Left kidney (tissue), 8 donors: ENCODE measurements at places on chromosomes 3 and 15. TPM values are rescaled to one million over a fixed set of nuclear protein-coding genes. Genes with fewer than 3 reads are reported as not detected.

GRCh38 chr3:133734305-133734704 lies 11.9 kb upstream of the TF start:
- no peak for DNase-seq

- no peak for DNase-seq
These were observed 22.1 kb downstream of the KLHL25 start for GRCh38 chr15:85772668-85773067.

TRIM42 gene
- not detected for polyA plus RNA-seq

- no peak for DNase-seq
These were observed 266.2 kb upstream of the IGF1R start for GRCh38 chr15:98382139-98382538.

CPA3 gene
- polyA plus RNA-seq = 0.48 TPM

- DNase-seq = peak; percentile 82
These were observed 109.8 kb downstream of the PPP2R3A start for GRCh38 chr3:136075218-136075808.

FANCD2 gene
- 29.4 TPM for polyA plus RNA-seq

XXYLT1 gene
- 26.2 TPM for polyA plus RNA-seq

- DNase-seq = no peak
These were observed 3.8 kb downstream of the PLD1 start for GRCh38 chr3:171806200-171807128.

DNA sequence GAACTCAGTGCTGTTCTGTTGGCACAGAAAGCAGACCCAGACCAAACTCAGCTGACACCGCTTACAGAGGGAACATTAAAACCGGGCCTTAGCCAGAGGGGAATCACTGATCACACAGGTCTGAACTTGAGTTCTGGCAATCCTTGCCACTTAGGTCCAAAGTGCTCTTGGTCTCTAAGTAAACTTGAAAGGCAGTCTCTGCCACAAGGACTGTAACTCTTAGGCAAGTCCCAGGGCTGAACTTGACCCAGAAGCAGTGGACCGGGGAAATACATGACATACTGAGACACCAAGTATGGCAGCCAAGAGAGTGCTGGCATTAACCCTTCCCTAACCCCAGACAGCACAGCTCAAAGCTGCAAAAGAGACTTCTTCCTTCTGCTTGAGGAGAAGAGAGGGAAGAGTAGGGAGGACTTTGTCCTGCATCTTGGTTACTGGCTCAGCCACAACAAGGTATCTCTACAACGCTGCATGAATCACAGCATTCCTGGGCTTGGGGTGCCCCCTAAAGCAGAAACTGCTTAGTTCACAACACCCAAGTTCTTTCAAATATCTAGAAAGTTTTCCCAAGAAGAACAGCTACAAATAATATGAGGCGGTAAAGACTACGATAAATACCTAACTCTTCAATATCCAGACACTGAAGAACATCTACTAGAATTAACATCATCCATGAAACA lies 32.5 kb downstream of the NAALADL2 start:
- no peak for DNase-seq
